ENCODE measurements at places on chromosomes 16 and 17. TPM values are rescaled to one million over a fixed set of nuclear protein-coding genes. Genes with fewer than 3 reads are reported as not detected.

The SNX20 gene
- 0.41 TPM for polyA plus RNA-seq

The NLK gene
- 5.5 TPM for polyA plus RNA-seq

The SEZ6 gene
- polyA plus RNA-seq = not detected

The MILR1 gene
- polyA plus RNA-seq = 12.0 TPM

The OR1A1 gene
- not detected for polyA plus RNA-seq

The TMEM88 gene
- not detected for polyA plus RNA-seq

The FBXW10B gene
- polyA plus RNA-seq = 1.3 TPM

The CYBA gene
- polyA plus RNA-seq = 107 TPM

The SYCE1L gene
- 2.1 TPM for polyA plus RNA-seq

The SLC52A1 gene
- polyA plus RNA-seq = 0.88 TPM

The ADCY7 gene
- 4.0 TPM for polyA plus RNA-seq

The NPIPB6 gene
- 1.5 TPM for polyA plus RNA-seq

The SLC6A4 gene
- 1.1 TPM for polyA plus RNA-seq

The CIBAR2 gene
- not detected for polyA plus RNA-seq

The AATF gene
- polyA plus RNA-seq = 44.2 TPM

The KSR1 gene
- polyA plus RNA-seq = 46.8 TPM

The KRTAP1-5 gene
- polyA plus RNA-seq = not detected

The SLC38A8 gene
- polyA plus RNA-seq = not detected

The MYLK3 gene
- polyA plus RNA-seq = 0.63 TPM

The DNAJC7 gene
- polyA plus RNA-seq = 74.3 TPM

The SLC22A31 gene
- polyA plus RNA-seq = 2.9 TPM

The ABCA6 gene
- 7.8 TPM for polyA plus RNA-seq

The MAP2K3 gene
- polyA plus RNA-seq = 41.4 TPM

The HOXB5 gene
- not detected for polyA plus RNA-seq

The EMC6 gene
- polyA plus RNA-seq = 33.1 TPM

The PRR29 gene
- polyA plus RNA-seq = 0.10 TPM

The SLC13A5 gene
- not detected for polyA plus RNA-seq

The CCL3 gene
- polyA plus RNA-seq = 38.3 TPM

The RHBDL1 gene
- polyA plus RNA-seq = not detected

The PRSS53 gene
- polyA plus RNA-seq = 12.9 TPM

The MAP2K6 gene
- 4.3 TPM for polyA plus RNA-seq

The PPP1R27 gene
- polyA plus RNA-seq = 0.41 TPM

The SRSF1 gene
- 84.5 TPM for polyA plus RNA-seq

The CNTROB gene
- 39.1 TPM for polyA plus RNA-seq

The VPS9D1 gene
- polyA plus RNA-seq = 34.5 TPM

The SCARF1 gene
- polyA plus RNA-seq = 0.63 TPM

The WFDC1 gene
- polyA plus RNA-seq = 23.0 TPM

The CACNG5 gene
- not detected for polyA plus RNA-seq

The TBC1D26 gene
- polyA plus RNA-seq = 0.51 TPM

The TRPV3 gene
- polyA plus RNA-seq = 0.75 TPM
